Upper lobe of right lung (tissue), 1 donor: ENCODE measurements at places on chromosomes 5 and 9. TPM values are rescaled to one million over a fixed set of nuclear protein-coding genes. Genes with fewer than 3 reads are reported as not detected.

GRCh38 chr5:91018200-91018599 is 364.9 kb downstream of the ARRDC3 start:
- no peak overlapping the region for H3K4me3 ChIP-seq
- peaks cover 7% of the 10 kb centered on the region for H3K4me1 ChIP-seq
- no peak overlapping the region for H3K27ac ChIP-seq
- no peak for DNase-seq
- no peaks in the 10 kb centered on the region for H3K27me3 ChIP-seq

- no peaks in the 10 kb centered on the region for H3K36me3 ChIP-seq
- H3K27me3 ChIP-seq: no peaks in the 10 kb centered on the region
- no peaks in the 10 kb centered on the region for H3K4me1 ChIP-seq
- DNase-seq: no peak
Measured at GRCh38 chr5:138719811-138720210, 33.4 kb upstream of the CTNNA1 start.

GRCh38 chr5:108727236-108727650 is 20.5 kb upstream of the FER start:
- peaks cover 10% of the 10 kb centered on the region for H3K4me1 ChIP-seq
- no peaks in the 10 kb centered on the region for H3K27me3 ChIP-seq
- DNase-seq: no peak

DNA sequence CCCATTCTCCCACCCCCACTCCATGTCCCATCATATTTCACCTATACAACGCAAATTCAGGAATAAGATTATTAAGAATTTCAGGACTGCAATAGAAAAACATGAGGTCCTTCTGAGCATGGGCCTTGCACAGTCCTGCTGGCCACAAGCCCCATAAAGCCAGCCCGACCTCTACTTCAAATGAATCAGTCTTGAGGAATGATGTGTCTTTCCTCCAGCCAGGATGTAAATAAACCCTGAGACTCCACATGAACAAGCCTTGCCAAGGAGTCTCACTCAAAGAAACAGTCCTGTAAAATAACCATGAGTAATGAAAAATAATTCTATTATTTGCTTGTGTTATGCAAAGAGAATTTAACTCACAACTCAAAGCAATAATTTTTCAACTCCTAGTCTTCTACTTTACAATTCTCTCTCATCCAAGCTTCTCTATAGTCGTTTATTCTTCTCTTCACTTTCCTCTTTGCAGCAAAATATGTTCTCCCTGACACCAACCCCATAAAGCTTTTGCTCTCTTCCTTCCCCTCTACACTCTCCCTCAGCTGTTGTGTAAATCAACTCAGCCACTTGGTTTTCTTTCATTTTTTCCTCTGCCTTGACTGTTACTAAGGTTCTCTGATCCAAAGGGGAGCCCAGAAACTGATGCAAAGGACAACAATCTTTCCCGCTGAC is 140.1 kb upstream of the MOCS2 start:
- H3K36me3 ChIP-seq: no peaks in the 10 kb centered on the region
- H3K27me3 ChIP-seq: no peaks in the 10 kb centered on the region
- no peak for DNase-seq
- no peak overlapping the region for H3K27ac ChIP-seq
- no peak overlapping the region for H3K4me3 ChIP-seq

- H3K4me1 ChIP-seq: no peaks in the 10 kb centered on the region
- DNase-seq: no peak
- no peak overlapping the region for H3K27ac ChIP-seq
- H3K36me3 ChIP-seq: no peaks in the 10 kb centered on the region
Measured at GRCh38 chr9:36788534-36788933, 215.8 kb downstream of the MELK start.

DNA sequence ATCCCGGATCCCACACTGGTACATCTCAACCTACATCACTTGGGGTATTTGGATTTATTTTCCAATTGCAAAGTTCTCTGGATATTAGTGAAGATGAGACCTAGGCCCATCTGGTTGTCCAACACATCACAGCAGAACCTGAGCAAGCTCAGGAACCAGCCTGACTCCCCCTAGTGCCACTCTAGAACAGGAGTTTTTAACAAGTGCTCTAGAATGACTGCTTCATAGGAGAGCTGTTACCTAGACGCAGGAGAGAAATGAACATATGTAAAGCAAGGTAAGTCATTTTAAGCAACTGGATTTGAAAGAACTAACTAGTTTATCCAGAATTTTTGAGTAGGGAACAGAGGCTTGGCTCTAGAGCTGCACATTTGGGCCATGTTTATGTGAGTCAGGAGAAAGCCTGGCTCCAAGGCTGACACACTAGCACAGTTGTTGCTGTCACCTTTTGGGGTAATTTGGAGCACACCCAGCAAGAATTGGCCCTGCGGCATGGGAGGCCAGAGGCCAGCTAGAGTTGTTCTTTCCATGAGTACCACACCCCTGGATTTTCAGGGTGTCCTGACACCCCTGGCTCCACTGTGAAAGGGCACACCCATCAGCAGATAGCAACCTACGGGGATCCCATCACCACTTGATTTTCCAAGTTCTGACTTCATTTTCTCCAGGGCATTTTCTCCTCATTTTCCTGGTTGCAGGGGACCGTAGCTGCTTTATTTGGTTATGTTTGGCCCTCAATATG is 110.9 kb upstream of the LPAR1 start:
- peaks cover 3% of the 10 kb centered on the region for H3K4me1 ChIP-seq
- H3K27me3 ChIP-seq: no peaks in the 10 kb centered on the region
- H3K36me3 ChIP-seq: no peaks in the 10 kb centered on the region
- DNase-seq: no peak
- no peak overlapping the region for H3K27ac ChIP-seq

- no peaks in the 10 kb centered on the region for H3K4me1 ChIP-seq
- no peak overlapping the region for H3K4me3 ChIP-seq
- peak; percentile 8 for DNase-seq
- H3K36me3 ChIP-seq: no peaks in the 10 kb centered on the region
- H3K27me3 ChIP-seq: peaks cover 65% of the 10 kb centered on the region
Measured at GRCh38 chr5:176750144-176750543, 60.2 kb upstream of the UNC5A start.

DNA sequence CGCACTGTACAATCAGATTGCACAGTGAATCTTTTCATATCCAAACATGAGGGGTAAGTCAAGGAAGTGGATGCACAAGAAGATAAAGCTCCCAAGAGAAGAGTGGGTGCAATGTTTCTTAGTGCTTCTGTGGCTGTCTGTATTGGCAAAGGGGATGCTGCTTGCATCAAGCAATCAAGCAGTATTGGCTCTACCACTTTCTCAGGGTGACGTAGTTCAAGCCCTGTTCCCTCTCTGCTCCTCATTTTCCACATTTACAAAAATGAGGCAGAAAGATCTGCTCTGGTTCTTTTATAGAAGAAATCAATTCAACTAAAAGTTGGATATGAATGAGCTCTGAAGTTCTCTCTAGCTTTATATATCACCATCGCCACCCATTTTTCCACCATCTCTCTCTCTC is 2.3 kb downstream of the TNFSF8 start:
- no peak for DNase-seq
- H3K36me3 ChIP-seq: no peaks in the 10 kb centered on the region
- H3K27me3 ChIP-seq: no peaks in the 10 kb centered on the region
- peak overlapping the region; percentile 80 for H3K27ac ChIP-seq

- no peak overlapping the region for H3K4me3 ChIP-seq
- no peaks in the 10 kb centered on the region for H3K36me3 ChIP-seq
- no peak overlapping the region for H3K27ac ChIP-seq
- no peaks in the 10 kb centered on the region for H3K4me1 ChIP-seq
- no peak for DNase-seq
Measured at GRCh38 chr9:7844242-7844641, 44.7 kb upstream of the DMAC1 start.

DNA sequence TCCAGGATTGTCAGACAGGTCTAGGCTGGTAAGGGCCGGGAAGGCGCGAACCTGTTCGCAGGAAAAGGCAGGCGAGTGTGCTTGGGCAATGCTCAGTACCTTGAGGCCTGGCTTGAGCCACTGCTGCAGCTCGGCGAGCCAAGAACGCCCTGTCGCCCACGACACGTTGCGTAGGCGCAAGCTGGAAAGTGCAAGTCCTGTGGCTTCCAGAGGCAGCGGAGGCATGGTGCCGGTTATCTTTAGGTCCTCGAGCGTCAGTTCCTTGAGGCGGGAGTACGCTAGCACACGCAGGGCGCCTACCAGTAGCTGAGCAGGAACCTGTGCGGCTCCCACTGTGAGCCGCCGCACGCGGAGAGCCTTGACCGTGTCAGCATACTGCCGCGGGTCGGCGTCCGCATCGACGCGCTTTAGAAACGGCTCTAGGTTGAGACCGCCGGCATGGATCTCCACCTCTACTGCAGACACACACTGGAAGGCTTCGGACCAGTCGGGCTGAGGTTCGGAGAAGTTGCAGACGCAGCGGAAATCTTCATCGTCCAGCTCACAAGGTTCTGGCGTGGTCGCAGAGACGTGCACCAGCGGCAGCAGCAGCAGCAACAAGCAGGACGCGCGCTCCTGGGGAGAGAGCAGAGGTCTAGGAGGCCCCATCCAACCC is 482 bp downstream of the CD14 start:
- no peaks in the 10 kb centered on the region for H3K36me3 ChIP-seq
- H3K27me3 ChIP-seq: no peaks in the 10 kb centered on the region
- peak overlapping the region; percentile 61 for H3K4me3 ChIP-seq
- peak; percentile 92 for DNase-seq

GRCh38 chr9:134968011-134968822 is 50.5 kb upstream of the FCN1 start:
- no peak overlapping the region for H3K27ac ChIP-seq
- peaks cover 15% of the 10 kb centered on the region for H3K27me3 ChIP-seq
- H3K36me3 ChIP-seq: no peaks in the 10 kb centered on the region
- H3K4me1 ChIP-seq: no peaks in the 10 kb centered on the region
- peak; percentile 46 for DNase-seq
- no peak overlapping the region for H3K4me3 ChIP-seq

DNA sequence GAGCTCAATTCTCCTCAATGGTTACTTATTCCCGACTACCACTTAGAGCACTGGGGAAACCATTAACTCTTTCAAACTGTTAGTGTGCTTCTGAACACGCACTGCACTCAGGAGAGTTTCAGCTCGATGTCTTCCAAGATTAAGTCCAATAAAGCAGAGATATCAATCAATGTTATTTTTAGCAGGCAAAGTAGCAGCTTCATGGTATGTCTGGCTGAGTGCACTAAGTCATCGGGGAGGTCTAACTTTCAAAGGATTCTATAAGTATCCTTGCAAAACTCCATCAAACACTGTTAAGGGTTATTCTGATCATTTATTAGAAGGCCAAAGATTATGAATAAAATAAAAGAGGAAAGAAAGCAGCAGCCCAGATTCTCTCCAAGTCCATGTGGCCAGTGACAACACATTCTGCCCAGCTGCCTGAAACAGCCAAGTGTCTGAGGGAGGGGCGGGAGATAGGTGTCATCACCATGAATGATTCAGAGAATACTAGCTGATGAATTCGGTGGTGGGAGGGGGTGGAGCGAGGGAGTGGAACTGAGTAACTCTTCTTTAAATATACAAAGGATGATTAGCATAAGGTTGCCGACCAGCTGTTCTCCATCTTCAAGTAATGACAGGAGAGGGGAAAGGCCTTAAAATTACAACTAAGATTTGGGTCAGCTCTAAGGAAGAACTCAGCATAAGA is 21.3 kb downstream of the NREP start:
- no peaks in the 10 kb centered on the region for H3K27me3 ChIP-seq
- peaks cover 4% of the 10 kb centered on the region for H3K4me1 ChIP-seq
- no peak for DNase-seq
- no peak overlapping the region for H3K4me3 ChIP-seq
- H3K36me3 ChIP-seq: no peaks in the 10 kb centered on the region

Gene SLIT3
- 70.0 TPM for total RNA-seq

Gene TTC16
- 0.41 TPM for total RNA-seq

Gene TNFSF8
- 3.8 TPM for total RNA-seq

Gene TUSC1
- total RNA-seq: 15.0 TPM

Gene PCDHA11
- 0.38 TPM for total RNA-seq

Gene IL31RA
- total RNA-seq: 0.14 TPM

Gene TIMD4
- total RNA-seq: not detected
